ENCODE measurements at places on chromosomes 11 and 22.

DNA sequence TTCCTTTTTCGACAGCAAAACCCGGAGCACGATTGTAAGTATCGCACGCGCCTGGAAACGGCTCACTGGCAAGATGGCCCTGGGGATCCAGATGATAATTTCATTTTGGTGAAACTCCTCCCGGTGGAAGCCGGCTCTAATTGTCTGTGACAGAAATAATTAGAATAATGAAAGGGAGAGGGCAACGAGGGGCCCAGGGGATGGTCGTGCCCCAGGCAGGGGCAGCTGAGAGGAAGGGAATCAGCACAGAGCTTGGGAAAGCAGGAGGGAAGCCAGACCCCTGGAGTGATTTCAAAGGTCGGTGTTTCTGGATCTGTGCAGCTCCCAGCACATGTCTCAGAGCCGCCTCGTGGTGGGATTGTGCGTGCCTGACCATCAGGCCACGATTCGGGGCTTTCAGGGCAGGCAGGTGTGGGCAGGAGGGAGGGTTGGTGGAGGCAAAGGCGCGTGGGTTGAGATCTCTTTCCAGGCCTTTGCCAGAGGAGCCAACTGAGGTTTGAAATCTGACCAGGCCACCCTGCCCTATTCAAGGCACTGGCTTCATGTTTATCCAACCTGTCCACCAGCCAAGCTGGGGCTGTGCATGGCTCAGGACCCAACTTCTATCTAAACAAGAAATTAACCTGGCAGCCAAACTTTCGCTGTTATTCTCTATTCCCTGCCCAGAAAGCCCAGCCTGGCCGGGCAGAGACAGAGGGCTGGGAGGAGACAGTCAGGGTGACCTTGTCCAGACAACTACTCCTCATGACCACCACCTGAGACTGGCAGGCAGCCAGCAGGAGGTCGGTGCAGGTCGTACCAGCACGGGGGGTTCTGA lies 27.8 kb downstream of the ANO1 start:
- DNase-seq, result no peak

DNA sequence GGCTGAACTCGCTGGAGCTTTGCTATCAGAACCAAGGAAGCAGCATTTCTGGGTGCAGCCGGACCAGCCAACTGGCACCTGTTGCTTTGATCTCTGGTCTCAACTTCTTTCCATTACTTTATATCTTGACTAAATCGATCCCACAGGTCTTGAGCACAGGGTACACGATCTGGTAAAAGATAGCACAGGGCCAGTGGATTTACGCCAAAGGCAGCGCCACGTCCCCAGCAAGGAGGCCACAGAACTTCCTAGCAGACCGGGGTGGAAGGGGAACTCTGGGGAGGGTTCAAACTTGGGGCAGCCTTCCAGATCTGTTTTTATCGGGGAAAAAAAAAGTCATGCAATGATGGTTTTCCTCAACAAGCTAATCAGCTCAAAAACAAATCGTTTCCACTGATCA lies 14.0 kb downstream of the VPS37C start:
- no peak for DNase-seq

DNA sequence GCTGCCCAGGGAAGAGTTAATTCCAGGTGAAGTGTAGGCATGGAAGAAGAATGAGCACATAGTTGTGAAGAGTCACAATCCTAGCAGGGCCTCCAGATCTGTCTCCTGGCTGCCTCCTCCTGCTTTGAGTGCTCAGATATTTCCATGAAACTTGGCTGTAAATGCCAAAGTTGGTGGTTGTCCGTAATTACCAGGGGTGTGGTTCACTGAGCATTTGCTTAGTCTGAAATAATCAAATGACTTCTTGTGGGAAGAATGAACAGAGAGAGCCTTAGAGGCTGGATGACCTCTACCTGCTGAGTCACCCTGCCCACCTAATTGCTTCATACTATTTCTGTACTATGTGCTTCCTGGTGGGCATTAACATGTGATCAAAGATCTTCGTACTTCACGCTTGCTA lies 50.9 kb downstream of the APIP start:
- no peak for DNase-seq

DNA sequence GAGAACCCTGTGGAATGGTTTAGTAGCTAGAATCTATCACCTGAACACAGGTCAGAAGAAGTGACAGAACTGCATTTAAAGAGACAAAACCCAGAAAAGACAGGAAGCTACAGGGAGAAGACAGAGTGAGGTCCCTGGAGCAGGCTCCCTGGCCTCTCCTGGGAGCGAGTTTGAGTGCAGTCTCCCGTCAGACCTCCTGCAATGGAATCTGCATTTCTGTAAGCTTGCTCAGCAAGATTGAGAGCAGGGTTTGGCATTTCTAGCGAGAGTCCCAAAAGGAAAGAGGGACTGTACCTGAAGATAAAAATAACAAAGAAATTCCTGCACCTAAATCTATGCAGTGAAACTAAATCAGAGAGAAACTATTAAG lies 74.2 kb downstream of the MORC2 start:
- DNase-seq, result no peak

DNA sequence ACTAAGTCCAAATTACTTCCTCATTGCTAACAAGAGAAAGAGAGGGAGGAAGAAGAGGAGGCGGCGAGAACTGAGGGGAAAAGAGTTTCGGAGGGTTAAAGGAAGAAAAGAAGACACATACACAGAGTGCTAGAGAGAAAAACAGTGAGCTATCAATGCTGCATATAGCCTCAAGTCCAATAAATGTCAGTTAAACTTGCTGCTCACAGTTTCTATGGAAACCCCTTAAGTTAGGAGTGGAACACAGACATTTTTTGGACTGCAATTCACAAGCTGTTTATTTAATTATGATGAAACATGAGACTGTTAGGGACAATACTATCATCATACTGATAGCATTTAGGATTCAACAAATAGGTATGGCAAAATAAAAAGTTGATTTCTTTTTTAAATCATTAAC lies 1320.4 kb downstream of the LRRC4C start:
- no peak for DNase-seq
